ENCODE measurements at places on chromosomes 6 and 20.

GRCh38 chr6:100117680-100118079, 123.7 kb upstream of the MCHR2 start:
- DNase-seq, result no peak

- no peak for DNase-seq
Measured at GRCh38 chr6:100968949-100969348, 87.8 kb upstream of the ASCC3 start.

DNA sequence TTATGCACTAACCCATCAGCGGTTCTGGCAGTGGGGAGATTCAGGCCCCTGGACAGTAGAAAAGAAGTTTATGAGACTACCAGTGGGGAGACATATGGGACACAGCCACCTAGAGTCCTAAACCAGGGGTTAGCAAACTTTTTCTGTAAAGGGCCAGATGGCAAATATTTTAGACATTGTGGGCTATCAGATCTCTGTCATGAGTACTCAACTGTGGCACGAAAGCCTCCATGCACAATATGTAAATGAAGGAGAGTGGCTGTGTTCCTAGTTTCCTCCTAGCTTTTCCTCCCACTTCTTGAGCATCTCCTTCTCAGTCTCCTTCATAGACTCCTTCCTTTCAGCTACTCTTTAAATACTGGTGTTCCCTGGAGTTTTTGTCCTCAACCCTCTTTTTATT, 3.3 kb upstream of the HLA-DMA start:
- no peak for DNase-seq

GRCh38 chr6:163128324-163128723, 286.2 kb upstream of the QKI start:
- DNase-seq, result no peak

- DNase-seq, result no peak
Measured at GRCh38 chr6:21846541-21847451, 253.2 kb downstream of the SOX4 start.

DNA sequence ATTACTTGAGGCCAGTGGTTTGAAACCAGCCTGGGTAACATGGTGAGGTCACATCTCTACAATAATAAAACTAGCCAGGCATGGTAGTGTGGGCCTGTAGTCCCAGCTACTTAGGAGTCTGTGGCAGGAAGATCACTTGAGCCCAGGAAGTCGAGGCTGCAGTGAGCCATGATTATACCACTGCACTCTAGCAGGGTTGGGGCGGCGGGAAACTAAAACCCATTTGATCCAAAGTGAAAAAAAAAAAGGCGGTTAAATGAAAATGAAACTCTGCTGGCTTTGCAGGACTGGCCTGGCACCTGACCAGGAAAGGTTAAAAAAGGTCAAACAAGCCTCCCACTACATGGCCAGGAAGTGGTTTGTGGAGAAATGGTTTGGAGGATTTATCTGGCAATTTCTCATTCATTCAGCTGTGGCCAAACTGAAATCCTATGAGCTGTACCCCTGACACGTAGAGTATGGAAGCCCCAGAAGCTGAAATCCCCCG, 36.6 kb downstream of the MTRES1 start:
- DNase-seq, result no peak

- peak; percentile 98 for DNase-seq
Measured at GRCh38 chr20:62937268-62938104, 461 bp upstream of the GID8 start.

GRCh38 chr6:13831615-13832014, 17.3 kb upstream of the MCUR1 start:
- DNase-seq, result no peak

DNA sequence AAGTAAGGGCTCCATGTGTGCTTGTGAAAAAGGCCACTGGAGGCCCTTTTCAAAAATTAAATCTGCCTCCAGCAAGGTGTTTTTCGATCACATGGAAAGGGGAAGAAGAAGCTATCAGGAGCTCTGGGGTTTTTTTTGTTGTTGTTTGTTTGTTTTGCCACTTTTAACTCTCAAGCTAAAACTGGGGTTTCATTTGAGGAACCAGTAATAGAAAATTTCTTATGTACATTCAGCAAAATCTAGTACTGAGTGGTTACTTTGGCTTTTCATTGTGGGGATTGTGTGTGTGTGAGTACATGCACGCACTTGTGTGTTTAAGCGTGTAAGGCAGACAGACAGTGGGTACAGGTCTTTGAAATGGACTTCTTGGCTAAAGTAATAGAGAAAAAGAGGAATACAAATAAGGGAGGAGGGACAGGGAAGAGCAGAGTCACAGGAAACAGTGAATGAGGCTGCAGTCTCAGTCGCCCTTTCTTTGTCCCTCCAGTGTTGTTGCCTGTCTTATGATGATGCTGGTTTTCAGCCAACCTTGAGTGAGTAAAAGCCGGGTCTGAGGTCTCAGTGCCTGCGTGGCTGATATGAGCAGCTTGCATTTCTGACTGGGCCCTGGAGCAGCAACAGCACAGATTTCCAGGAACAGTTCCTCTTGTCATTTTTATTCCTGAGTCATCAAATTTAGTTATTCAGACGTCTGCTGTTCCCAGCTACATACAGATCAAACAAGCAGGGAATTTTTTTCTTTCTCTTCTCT, 26.2 kb downstream of the SLC16A10 start:
- DNase-seq, result no peak

GRCh38 chr20:54090230-54091119, 20.1 kb upstream of the BCAS1 start:
- no peak for DNase-seq

DNA sequence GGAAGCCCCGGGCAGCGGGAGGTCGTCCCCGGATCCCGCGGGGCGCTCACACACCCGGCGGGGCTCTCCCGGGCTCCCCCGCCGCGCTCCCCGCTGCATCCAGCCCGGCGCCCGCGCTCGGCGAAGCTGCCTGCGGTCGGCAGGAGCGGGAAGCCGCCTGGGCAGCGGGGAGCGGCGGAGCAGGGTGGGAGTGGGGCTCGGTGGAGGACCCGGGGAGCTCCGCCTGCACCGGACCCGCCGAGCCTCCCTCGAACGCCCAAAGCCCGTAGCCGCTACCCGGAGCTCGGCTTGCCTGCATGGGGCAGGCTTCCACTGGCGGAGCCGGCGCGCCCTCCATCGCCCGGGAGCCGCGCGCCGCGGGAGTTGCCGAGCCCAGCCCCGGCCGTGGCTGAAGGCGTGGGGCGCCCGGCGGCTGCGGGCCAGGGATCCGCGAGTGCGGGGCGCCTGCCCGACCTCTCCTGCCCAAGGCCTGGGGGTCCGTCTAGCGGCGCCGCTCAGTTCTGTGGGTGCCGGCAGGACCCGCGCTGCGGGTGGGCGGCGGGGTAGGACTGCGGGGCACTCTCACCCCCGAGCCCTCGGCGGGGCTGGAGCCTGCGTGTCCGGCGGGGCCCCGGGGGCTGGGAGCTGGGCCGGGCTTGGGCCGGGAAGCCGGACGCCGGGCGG, 671 bp downstream of the CDH4 start:
- no peak for DNase-seq

DNA sequence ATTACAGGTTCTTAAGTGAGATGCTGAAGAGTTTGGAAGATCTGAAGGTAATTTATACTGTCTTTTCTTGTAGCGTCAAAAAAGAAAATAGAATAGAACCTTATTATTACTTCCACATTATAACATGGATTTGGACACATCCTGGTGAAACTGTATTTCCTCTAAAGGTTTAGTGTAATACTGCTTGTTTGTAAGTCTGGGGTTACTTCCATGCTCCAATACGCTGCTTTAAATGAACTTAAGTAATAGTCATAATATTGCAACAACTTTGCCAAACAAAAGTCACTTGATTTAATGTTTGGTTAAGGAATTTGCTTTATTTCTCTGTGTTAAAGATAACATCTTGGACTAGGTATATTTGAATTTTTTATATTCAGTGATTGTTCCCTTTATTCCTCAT, 11.5 kb upstream of the SNRNP48 start:
- no peak for DNase-seq

DNA sequence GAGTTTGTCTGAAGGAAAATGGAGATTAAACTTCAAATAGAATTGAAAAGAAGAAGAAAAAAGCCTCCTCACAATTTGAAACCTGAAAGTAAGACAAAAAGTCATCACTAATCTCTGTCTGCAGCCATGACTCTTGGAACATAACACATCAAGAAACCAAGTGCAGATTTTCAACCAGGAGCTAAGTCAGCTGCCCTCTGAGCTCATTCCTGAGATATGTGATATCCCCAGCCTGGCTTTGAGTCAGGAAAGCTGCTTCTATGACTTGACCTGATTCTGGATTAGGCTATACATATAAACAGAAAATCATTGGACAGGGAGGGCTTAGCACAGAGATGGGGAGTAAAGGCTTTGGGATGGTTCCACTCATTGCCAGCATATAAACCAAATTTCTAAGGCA, 891.4 kb downstream of the TFAP2A start:
- DNase-seq, result no peak

DNA sequence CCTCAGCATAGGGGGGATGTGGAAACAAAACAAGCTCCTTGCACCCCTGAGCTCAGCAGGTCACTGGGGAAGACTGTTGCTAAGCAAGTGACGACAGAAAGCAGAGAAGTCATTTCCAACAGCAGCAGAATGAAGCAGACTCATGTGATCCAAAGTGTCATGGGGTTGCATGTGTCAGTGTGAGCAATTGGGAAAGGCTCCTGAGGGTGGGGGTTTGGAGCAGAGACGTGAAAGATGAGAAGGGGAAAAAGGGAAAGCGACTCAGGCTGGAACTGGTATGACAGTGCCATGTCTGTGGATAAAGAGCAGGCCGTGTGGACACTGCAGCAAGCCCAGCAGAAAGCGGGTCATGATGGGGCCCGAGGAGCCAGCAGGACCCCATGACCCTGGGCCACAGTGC, 363.9 kb downstream of the PREX1 start:
- no peak for DNase-seq

DNA sequence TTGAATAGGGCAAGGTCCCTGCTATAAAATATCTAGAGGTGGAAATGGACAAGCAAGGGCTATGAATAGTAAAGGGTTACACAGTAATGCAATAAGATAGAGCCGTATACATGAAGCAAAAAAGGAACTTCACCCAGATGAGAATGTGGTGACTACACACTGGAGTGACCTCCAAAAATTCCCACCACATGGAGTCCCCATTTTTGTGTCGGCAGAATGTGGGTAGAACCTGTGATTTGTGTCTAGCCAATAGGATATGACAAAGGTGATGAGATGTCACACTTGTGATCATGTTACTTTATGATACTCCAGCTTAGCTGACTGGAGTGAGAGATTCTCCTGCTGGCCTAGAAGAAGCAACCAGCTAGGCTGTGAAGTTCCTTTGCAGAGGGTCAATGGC, 96.8 kb downstream of the SYNE1 start:
- DNase-seq, result no peak

- no peak for DNase-seq
Measured at GRCh38 chr6:447381-448165, 56.0 kb downstream of the IRF4 start.

GRCh38 chr6:35600659-35601125, 88.0 kb upstream of the TULP1 start:
- no peak for DNase-seq

GRCh38 chr20:12019715-12020114, 102.0 kb downstream of the BTBD3 start:
- no peak for DNase-seq

- DNase-seq, result no peak
Measured at GRCh38 chr6:70527071-70527737, 39.5 kb upstream of the SDHAF4 start.

- DNase-seq, result no peak
Measured at GRCh38 chr6:136532030-136532429, 18.2 kb downstream of the MAP7 start.

GRCh38 chr6:18328070-18328469, 59.1 kb upstream of the RNF144B start:
- no peak for DNase-seq

- DNase-seq, result no peak
Measured at GRCh38 chr20:42906120-42906519, 283.6 kb downstream of the PTPRT start.

GRCh38 chr6:137465378-137466009, 28.7 kb downstream of the OLIG3 start:
- no peak for DNase-seq

GRCh38 chr6:53044071-53044470, 21.1 kb upstream of the FBXO9 start:
- DNase-seq, result no peak

GRCh38 chr6:55049866-55050265, 124.4 kb upstream of the HCRTR2 start:
- no peak for DNase-seq

DNA sequence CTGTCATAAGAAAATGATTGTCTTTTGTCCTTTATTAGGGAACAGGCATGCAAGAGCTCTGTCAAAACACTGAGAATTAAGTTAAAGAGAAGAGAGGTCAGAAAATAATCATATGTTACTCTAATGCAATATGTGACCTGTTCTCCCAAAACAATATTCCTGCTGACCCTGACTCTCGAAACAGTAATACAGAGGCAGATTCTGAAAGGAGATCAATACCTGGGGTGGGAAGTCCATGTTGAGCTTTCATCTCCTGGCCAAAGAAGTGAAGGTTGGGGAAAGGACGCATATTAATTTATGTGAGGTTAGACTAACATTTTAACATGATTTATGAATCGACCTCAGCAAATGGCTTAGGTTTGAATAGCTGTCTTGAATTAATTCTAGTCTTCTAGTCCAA, 243.0 kb downstream of the PTPRK start:
- no peak for DNase-seq

DNA sequence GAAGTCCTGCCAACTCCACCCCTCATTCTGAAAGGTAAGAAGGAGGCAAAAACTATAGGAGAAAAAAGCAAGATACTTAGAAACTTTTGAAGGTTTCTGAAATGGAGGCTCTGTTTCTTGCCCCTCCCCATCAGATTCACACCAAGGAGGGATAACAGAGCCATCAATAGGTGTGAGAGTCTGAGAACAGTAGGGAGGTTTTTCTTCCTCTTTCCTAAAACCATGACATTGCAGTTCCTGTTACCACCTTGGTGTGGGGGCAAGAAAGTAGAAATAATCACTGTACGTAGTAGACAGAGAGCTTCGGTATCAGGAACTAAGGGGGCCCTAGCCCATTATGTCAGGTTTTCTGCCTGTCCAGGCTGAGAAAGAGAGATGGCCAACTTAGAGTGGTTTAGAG, 333.3 kb upstream of the SYNCRIP start:
- no peak for DNase-seq

DNA sequence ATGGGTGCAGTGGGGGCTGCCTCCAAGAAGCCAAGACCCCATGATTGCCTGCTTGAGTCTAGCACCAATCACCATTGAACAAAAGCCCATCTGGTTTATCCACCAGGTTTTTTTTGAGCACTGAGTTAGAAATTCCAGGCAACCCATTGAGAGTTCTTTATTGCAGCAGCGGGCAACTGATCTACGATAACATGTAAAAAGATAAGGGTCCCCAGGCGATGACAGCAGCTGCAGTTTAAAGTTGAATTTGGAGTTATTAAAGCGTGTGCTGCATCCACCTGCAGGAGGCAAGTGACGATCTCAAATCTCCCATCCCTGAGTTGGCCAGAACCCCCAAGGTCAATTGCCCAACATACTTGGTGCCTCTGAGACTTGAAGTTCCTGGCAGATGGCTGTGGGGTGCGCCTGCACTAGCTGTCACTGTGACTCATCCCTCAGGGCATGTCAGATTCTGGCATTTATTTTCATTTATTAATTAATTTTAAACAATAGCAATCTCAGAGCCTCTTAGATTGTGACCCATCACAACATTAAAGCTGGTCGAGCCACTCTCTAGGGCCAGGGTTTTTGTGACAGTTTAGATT, 290.4 kb upstream of the SULF2 start:
- DNase-seq, result no peak

GRCh38 chr6:168009331-168009730, 11.9 kb downstream of the KIF25 start:
- DNase-seq, result no peak

GRCh38 chr6:36368921-36369865, 18.3 kb downstream of the ETV7 start:
- peak; percentile 66 for DNase-seq

- DNase-seq, result no peak
Measured at GRCh38 chr6:142350309-142350708, 48.5 kb downstream of the ADGRG6 start.

GRCh38 chr6:156982168-156982567, 205.0 kb downstream of the ARID1B start:
- no peak for DNase-seq

Measured in natural killer cell treated with Interleukin-12 subunit alpha and Interleukin-12 subunit beta and Interleukin-15 and Interleukin-18, amount 100 ng/mL, for 72 hours (primary cell).